ENCODE measurements at places on chromosomes 4 and X.

GRCh38 chrX:130015181-130015580 is 32.7 kb downstream of the BCORL1 start:
- no peak for DNase-seq

DNA sequence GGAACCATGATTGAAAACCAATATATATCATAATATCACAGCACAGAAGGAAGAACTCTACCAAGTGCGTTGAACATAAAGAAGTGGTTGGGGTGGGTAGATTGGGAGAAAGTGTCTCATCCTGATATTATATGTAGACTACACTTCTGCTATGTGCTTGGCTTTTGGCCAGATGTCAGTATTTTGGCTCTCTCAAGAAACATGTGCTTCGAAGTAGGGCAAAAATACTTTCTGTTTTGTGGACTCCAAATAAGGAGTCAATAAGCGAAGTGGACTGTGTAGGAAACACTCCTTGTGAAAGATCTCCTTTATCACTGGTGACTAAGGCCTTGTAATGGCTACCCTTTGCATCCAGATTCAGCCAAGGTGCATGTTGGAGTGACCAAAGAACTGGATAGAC is 7.8 kb upstream of the HPSE start:
- no peak for DNase-seq

DNA sequence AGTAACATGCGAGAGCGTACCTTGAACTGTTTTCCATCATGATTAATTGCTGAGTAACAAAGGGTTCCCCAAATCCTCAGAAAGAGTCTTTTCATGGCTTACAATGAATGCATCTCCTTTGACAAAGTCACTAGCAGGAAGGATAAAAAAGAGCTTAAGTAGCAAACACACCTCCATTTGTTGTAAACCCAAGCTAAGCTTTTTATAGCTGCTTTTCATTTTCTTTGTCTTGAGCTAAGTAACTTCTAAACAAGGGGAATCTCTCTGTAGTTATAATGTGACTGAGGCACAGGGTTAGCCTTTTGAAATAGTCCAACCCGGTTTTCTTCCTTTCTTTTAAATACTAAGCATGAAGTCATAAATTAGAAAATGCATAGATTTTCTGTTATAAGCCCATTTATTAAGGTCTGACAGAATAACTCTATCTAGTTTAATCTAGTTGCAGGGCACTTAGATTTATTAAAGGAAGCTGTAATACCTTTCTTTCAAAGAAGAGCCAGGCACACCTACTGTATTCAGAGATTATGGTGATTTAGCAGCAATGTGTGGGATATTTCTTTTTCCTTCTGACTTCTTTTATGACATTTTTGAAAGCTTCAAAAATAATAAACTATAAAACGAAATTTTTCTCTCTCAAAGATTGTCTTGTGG is 226.9 kb upstream of the SMIM31 start:
- no peak for DNase-seq

- DNase-seq, result no peak
Measured at GRCh38 chrX:28610746-28611145, 23.5 kb downstream of the IL1RAPL1 start.

GRCh38 chrX:69032601-69033000 is 132.7 kb downstream of the PJA1 start:
- no peak for DNase-seq

DNA sequence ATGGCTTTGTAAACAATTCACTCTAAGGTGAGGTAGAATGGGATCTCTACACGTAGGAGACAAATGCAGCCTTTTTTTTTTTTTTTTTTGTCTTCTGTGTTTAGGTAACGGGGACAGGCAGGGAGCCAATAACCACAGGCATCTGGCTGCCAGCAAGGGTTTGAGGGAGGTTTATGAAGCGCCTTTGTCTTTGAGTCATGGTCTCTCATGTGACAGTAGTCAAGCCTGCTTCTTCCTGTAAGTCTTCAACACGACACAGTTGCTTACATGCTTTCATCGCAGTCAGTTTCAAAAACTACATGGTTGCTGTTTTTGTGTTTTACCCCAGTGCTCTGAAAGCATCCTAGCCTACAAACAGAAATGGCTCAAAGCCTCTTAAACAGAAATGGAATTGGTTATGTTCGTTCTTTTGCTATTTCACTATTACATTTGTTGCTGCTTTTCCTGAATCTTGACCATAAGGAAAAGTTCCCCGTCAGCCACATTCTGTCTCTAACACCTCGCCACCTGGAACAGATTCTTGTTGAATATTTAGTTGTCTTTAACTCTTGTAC is 127.8 kb upstream of the METTL14 start:
- DNase-seq, result no peak

DNA sequence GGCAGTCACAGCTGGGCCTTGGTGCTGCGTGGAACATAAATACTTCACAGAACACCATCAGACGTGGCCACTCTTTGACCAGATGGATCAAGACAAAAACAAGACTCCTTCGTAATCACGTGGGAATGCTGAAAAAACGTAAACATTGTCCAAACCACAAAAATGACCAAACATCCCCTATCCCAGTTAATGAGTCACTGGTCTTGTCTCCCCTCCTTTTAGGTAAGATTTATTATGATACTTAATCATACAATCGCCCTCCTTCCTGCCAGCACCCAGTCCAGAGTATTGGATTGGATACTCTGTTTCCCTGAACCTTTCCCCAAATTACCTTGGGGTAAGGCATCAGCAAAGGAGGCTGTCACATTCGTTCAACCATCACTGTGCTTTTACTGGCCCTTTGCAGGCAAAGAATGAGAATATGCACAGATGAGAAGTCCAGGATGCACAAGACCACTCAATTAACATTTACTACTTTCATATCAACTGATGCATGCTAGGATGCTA is 601 bp upstream of the TCEANC start:
- no peak for DNase-seq

GRCh38 chrX:134803551-134804183 is 145.4 kb upstream of the PLAC1 start:
- no peak for DNase-seq

GRCh38 chr4:7841894-7842293 is 97.8 kb downstream of the AFAP1 start:
- no peak for DNase-seq

- no peak for DNase-seq
Measured at GRCh38 chrX:136910565-136911035, 30.1 kb upstream of the RBMX start.

DNA sequence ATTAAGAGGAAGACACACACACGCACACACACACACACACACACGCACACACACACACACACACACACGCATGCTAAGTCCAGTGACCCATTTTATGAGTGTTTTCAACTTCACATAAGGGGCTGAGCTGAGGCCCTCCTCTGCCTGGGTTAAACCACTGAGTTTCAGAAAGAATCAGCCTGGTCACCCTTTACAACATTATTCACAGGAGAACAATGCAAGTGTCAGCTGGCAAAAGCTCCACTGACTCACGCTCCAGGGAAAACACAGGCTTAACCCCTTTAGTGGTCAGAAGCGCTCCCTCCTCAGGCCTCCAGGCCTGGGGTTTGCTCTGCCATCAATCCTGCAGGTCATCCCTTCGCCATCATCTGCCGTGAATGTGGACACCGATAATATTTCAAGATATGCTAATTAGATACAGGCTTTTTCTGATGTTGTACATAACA is 46.9 kb downstream of the ACOX3 start:
- DNase-seq, result no peak

- no peak for DNase-seq
Measured at GRCh38 chrX:9038244-9038643, 4.3 kb upstream of the FAM9B start.

- DNase-seq, result no peak
Measured at GRCh38 chr4:98181809-98182208, 38.5 kb upstream of the STPG2 start.

- DNase-seq, result no peak
Measured at GRCh38 chr4:53520116-53520515, 71.2 kb downstream of the LNX1 start.

GRCh38 chrX:83845397-83845796 is 15.5 kb upstream of the CYLC1 start:
- DNase-seq, result no peak

DNA sequence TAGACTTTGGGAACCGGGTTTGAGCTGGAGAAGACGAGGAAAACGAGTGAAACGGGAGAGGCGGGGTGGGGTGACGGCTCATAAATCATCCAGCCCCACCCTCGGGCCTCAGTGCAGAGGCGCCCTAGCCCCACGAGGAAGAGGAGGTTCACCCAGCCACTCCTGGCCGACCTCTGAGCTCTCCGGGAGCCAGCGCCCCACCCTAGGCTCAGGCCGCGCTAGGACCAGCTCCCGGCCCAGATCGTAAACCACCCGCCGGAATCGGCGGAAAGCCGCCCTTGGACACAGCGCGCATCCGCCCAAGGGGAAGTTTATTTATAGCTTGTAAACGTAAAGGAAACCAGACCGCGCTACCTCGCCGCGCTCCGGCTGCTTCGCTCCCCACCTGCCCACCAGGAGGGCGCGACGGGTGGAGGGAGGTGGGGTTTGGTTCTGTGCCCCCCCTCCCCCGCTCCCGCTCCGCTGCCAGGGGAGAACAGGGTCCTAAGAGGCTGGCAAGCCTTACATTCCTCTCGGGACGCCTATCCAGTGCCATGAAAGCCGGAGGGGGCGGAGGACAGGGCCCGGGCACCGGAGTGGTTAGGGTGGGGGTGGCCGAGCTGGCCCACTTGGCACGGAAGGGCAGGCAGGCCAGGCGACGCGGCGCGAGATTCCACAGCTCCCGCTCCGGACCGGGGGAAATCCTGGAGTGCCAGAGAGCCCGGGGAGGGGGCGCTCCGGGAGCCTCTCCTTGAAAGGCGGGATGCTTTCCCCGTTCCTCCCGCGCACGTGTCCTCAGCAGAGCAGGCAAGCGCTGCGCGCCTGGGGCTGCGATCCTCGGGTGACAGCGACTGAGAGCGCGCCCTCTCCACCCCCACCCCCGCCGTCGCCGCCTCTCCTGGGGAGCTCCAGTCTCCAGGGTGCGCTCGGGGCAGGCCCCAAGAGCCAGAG is 84.2 kb downstream of the BCOR start:
- DNase-seq, result peak; percentile 58

DNA sequence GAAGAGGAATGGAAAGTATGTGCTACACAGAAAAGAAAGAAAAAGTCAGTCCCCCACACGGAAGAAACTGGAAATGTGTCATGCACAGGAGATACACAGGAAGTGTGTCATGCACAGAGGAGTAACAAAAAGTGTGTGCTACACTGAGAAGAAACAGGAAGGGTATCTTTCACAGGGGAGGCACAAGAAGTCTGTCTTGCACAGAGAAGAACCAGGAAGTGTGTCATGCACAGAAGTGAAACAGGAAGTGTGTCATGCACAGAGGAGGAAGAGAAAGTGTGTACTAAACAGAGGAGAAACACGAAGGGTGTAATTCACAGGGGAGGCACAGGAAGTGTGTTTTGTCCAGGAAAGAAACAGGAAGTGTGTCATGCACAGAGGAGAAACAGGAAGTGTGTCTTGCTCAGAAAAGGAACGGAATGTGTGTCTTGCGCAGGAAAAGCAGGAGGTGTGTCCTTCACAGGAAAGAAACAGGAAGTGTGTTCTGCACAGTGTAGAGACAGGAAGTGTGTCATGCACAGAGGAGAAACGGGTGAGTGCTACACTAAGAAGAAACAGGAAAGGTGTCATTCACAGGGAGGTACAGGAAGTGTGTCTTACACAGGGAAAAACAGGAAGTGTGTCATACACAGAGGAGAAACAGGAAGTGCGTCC is 527.2 kb upstream of the PRKX start:
- no peak for DNase-seq

DNA sequence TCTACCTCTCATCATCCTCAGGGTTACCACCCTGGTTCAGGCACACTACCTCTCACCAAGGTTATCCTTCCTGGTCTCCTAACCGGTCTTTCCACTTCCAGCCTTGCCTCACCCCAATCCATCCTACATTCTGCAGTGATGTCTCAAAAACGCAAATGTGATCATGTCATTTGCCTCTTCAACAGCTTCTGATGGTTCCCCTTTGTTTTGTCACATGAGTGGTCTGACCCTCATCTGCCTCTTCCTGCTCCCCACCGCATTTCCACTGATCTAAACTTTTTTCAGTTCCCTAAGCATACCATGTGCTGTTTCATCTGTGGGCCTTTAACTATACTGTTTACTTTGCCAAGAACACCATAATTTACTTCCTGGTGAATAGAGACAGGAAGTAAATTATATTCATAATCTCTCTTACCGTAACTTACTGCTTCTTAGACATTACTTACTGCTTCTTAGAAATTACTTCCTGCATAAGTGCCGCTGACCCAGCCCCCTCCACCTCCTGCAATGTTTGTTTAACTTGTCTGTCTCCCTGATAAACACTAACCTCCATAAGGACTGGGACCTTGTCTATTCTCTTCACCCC is 27.1 kb upstream of the NSUN7 start:
- DNase-seq, result no peak

DNA sequence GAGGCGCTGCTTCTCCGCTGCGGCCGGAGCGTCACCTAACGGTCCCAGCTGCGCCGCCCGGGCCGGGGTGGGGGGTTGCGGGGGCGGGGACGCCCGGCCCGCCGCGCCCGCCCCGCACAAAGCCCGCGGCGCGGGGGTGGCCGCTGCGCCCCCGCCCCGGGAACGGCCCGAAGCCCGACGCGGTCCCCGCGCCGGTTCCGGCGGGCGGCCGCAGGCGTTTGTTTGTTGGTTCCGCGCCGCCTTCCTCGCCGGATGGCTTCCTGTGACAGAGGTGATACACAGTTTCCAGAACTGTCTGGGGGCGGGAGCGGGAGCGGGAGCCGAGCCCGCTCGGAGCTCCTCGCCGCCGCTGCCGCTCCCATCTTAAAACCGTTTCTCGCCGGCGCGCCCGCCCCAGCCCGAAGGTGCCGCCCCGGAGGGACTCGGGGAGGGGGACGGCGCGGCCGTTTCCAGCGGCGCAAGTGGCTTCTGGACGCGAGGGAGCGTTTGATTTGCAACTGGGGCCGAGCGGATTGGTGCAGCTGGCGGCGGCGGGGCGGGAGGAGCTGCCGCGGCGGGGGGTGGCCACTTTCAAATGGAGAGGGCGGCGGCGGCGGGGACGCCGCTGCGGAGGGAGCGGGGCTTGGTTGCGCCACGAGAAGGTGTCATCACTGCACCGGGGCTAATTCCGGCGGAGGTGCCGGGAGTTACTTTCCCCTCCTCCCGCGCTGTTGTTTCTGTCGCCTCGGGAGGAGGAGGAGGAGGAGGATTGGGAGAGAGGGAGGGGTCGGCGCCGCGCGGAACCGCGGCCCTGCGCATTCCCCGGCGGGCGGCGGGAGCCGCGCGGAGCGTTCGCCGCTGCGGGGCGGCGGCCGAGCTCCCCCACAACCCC is 2.3 kb downstream of the JADE1 start:
- peak; percentile 81 for DNase-seq

DNA sequence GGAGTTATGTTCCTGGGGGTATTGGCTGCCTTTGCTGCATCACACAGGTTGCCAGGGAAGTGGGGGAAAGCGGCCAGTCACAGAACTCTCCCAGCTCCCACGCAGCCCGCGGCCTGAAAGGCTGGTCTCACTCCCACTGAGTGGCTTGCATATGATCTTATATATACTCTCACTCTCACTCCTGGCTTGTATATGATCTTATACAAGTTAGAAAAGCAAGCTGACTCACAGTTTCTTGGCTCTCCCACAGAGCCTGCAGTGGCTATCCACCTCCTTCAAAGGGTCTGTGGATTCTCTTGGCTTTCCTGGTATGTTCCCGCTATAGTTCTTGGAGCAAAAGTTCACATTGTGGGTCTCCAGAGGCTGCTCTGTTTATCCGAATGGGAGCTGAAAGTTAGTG is 833.5 kb upstream of the GALNTL6 start:
- no peak for DNase-seq

GRCh38 chrX:54602563-54602962 is 72.5 kb downstream of the GNL3L start:
- no peak for DNase-seq
